ENCODE measurements at places on chromosomes 5 and 9.

GRCh38 chr5:176514244-176514950 is 22.8 kb downstream of the RNF44 start:
- DNase-seq: no peak

- no peak for DNase-seq
Measured at GRCh38 chr5:8961956-8962355, 583.9 kb downstream of the SEMA5A start.

GRCh38 chr5:109614301-109614700 is 75.4 kb upstream of the MAN2A1 start:
- DNase-seq: no peak

DNA sequence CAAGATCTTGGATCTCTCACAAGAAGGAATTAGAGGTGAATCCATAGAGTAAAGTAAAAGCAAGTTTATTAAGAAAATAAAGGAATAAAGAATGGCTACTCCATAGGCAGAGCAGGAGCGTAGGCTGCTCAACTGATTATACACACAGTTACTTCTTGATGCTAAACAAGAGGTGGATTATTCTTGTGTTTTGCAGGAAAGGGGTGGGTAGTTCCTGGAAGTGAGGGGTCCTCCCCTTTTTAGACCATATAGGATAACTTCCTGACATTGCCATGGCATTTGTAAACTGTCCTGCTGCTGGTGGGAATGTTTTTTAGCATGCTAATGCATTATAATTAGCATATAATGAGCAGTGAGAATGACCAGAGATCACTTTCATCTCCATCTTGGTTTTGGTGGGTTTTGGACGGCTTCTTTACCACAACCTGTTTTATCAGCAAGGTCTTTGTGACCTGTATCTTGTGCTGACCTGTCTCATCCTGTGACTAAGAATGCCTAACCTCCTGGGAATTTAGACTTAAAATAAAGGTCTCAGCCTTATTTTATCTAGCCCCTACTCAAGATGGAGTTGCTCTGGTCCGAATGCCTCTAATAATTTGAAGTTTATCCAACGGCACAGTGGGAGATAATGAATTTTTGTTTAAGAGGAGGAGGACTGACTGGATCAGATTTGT is 165.7 kb upstream of the DMRT1 start:
- DNase-seq: no peak

- DNase-seq: no peak
Measured at GRCh38 chr5:58261605-58262004, 198.3 kb downstream of the PLK2 start.

DNA sequence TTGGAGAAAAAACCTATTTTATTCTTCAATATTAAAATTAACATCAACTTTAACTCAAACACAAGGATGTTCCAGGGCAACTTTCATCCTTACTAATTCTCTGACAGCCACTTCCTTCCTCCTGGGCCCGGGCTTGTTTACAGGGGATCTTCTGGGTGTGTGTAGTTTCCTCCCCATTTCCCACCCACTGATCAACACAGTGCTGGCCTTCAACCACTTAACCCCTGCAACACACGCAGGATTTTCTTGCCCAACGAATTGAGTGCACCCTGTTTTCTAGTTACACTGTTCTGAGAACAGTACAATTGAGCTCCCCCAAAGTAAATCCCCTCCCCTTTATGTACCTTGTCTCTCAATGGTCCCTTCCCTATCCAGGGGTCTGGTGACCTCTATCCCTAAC is 83.1 kb upstream of the RANBP3L start:
- DNase-seq: no peak

GRCh38 chr5:80705801-80706200 is 51.0 kb upstream of the DHFR start:
- DNase-seq: no peak

DNA sequence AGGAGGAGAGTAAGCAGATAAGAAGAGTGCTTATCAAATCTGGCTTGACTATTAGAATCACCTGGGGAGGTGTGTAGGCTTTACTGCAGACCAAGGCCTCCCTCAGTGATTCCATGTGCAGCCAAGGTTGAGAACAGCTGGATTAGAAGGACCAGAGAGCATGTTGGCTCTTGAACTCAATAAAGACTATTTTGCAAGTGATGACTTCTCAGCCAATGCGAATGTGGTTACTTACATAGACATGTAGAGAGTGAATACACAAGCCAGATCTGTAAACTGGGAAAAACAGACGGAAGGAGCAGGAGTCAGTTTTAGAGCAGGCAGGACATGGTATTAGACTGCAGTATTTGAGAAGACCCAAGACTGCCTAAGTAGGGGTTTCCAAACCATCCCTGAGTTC is 48.5 kb downstream of the MAMDC2 start:
- DNase-seq: no peak

DNA sequence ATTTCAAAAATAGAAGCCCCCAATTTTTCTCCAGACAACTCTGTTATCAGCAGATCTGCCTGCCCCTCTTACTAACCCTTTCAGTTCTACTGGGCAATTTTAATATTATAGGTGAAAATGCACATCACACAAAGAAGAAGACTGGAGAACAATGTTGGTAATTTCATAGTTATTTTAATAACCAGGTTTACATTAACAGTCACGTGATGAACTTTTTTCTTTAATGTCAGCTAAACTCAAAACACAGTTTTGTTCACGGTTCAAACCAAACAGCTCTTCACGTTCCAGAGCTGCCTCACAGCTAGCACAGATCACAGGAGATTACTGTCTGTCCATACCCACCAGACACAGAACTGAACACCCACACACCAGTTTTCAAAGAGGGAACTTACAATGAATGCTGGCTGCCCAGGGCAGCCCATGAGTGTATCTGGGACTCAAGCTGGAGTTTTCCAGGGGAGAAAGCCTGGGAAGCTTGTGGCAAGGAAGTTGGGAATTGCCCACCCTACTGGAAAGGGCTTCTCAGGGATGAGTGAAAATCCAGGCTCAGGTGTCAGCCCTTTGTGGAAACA is 119.1 kb downstream of the DPYSL3 start:
- DNase-seq: no peak

- no peak for DNase-seq
Measured at GRCh38 chr5:5932824-5933223, 445.5 kb downstream of the MED10 start.

DNA sequence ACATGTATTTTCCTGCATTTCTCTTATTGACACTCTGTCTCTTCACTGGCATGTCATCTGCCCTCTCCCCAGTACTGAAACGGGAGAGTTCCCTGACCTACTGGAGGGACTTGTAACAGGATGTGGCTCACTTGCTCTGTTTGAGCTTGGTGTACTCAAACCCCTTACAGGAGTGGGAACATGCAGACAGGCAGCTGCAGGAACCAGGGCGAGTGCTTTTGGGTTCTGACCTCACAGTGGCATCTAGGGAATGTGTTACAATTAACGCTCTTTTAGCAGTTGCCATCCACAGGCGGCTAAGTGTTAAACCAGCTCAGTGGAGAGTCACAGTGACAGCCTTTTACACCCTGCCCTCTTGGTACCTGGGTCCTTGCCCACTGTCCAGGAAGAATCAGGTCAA is 300.3 kb upstream of the GRAMD2B start:
- no peak for DNase-seq

GRCh38 chr5:65663804-65664521 is 39.1 kb downstream of the SHLD3 start:
- no peak for DNase-seq

- no peak for DNase-seq
Measured at GRCh38 chr9:95171001-95171400, 146.5 kb downstream of the FANCC start.

DNA sequence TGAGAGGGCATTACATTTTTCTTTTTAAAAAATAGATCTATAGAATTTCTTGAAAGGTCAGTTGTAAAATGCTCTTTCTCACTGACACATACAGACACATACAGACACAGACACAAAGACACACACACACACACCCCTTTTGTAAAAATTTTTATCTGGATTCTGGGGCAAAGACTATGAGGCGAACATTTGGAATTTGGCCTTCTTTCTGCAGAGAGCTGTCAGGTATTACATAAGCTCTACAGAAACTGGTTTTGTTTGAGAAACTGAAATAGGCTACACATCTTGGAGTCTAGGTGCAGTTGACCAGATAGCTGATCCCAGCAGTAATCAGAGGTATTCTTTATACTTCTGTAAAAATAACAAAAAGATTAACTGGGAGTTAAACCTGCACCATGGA is 315.9 kb upstream of the RPS23 start:
- DNase-seq: no peak

DNA sequence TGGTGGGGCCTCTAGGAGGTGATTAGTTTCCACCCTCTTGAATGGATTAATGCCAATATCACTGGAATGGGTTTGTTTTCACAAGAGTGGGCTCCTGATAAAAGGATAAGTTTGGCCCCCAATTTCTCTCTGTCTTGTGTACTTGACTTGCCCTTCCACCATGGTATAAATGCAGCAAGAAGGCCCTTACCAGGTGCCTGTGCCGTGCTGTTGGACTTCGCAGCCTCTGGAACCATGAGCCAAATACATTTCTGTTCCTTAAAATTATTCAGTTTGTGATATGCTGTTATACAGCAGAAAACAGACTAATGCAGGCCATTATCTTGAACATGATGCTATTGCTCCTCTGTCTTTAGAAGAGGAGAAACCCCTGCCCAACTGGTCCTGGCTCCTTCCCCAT is 17.8 kb upstream of the BRD3 start:
- DNase-seq: no peak

- no peak for DNase-seq
Measured at GRCh38 chr9:123561046-123561445, 205.0 kb downstream of the CRB2 start.

DNA sequence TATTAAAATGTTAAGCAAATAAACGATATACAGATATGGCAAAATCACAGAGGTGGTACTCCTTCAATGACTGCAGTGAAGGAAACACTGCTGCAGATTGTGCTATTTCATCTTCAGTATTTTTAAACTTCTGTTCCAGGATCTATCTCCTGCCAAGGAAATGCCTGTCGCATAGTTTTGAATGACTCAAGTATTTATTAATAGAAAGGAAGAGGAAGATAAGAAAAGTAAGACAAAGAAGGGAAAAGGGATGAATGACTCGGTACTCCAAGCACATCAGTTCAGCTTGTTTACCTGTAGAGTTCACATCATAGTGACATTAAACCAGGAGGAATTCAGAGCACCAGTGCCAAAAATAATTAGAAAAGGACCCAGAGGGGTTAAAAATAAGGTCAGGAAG is 5.1 kb upstream of the GPX8 start:
- no peak for DNase-seq

- no peak for DNase-seq
Measured at GRCh38 chr5:155097995-155098394, 84.4 kb downstream of the KIF4B start.

DNA sequence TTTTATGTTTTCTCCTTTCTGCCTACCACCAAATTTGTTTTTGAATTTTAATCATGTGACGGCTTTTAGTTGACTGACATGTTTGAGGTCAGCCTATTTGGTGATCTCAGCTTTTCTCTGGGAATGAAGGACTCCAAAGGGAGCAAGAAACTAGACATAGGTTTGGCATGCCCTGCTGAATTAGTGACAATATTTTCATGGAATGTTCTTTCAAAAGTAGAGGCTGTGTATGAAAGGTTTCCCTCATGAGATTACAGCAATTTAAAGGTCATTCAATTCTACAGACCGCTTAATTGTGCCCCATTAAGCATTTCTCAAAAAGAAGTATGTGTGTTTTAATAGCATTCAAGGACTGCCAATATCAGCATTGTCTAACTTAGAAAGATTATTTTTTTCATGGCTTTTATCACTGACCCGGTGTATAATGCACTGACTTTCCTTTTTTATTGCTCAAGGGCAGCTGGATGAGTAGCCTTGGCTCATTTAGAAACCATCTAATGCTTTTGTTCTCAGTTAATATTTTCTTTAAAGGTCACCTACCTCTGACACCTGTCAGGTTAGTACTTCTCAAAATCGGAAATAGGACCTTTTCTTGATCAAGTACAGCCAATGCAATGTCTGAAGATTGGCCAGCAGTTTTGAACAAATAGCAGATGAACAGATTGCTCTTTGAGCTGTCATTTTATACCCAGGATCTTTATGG is 8.1 kb upstream of the MLLT3 start:
- no peak for DNase-seq

- no peak for DNase-seq
Measured at GRCh38 chr9:91813176-91813795, 136.7 kb downstream of the ROR2 start.

DNA sequence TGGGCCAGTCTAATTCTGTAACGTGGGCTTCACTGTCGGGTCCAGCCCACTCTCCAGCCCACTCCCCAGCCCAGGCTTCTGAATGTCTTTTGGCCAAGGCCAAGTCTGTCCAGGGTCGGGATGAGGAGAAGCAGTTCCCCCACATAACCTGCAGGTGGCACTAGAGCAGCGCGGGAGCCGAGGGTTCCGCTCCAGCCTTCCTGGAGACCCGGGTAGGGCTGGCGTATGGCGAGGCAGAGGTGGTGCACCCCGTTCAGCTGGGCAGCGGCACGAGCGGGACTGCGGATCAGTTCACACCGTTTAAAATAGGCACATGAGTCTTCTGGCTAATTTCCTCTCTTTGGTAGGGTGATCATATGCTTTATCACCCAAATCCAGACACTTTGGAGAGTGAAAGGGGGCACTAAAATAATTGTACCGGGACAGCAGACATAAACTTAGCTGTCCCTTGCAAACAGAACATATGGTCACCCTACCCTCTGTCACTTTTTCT is 185.9 kb downstream of the MSX2 start:
- peak; percentile 62 for DNase-seq

DNA sequence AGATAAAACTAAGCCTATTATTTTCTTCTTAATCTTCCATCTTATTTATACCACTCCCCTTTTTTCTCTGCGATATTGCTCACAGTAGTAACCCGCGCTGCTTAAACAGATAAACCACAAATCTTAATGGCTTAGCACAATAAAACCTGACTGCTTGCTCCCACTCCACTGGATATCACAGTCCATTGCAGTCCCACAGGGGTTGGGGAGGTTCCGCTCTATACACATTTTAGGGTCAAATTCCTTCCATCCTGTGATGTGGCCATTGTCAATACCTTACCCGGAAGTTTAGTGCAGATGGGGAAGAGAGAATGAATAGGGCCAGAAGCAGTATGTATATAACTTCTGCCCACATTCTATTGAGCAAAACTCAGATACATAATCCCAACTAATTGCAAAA is 193.7 kb downstream of the RAB3C start:
- no peak for DNase-seq

- DNase-seq: peak; percentile 21
Measured at GRCh38 chr9:36999728-37000333, 34.2 kb downstream of the PAX5 start.

DNA sequence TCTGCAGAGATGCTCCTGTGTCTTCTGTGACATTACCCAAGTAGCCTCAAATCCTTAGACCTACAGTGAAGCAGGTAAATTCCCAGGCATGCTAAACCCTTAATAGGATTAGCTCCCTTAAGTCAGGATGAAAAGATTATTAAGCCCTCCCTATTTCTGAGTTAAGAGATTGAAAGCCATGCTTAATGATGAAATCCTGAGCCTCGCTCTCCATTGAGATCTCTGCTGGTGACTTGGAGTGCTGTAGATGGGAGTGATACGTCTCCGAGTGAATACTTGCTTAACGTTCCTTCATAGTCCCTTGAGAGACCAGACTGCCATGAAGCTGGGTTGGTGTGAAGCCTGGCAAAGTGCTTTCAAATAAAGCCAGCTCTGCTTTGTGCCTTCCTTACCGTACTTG is 34.2 kb downstream of the AOPEP start:
- DNase-seq: no peak

- no peak for DNase-seq
Measured at GRCh38 chr5:104295991-104296390, 733.4 kb upstream of the NUDT12 start.

Data from RPMI8226 (cell line).